ENCODE measurements at places on chromosomes 4 and X. TPM values are rescaled to one million over a fixed set of nuclear protein-coding genes. Genes with fewer than 3 reads are reported as not detected.

The ODAM gene
- not detected for total RNA-seq

GRCh38 chr4:29043411-29043810, 1676.8 kb upstream of the PCDH7 start:
- no peak for DNase-seq

DNA sequence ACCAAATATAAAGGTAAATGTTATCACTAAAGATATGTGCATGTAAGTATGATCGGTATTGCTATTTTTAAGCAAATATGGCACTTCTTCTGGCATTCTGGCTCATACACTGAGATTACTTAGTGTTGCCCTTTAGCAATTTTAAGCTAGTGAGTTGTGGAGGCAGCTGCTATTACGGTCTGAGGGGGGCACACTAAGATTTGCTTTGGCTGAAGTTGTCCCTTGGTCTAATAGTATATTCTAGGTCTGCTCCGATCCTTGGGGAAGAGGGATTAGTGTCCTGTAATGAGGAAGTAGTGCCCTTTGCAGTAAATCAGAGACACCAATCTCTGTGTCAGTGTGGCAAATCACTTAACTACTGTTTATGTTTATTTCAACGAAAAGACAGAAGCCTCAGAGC, 196.5 kb upstream of the FTHL17 start:
- DNase-seq: peak; percentile 22

- DNase-seq: no peak
Measured at GRCh38 chr4:67575232-67576058, 16.9 kb downstream of the STAP1 start.

Measured in neural progenitor cell (in vitro differentiated cells).